ENCODE measurements at places on chromosomes 13 and 19.
A peak's percentile ranks its signal among the peaks of the same experiment; 100 is the strongest.

DNA sequence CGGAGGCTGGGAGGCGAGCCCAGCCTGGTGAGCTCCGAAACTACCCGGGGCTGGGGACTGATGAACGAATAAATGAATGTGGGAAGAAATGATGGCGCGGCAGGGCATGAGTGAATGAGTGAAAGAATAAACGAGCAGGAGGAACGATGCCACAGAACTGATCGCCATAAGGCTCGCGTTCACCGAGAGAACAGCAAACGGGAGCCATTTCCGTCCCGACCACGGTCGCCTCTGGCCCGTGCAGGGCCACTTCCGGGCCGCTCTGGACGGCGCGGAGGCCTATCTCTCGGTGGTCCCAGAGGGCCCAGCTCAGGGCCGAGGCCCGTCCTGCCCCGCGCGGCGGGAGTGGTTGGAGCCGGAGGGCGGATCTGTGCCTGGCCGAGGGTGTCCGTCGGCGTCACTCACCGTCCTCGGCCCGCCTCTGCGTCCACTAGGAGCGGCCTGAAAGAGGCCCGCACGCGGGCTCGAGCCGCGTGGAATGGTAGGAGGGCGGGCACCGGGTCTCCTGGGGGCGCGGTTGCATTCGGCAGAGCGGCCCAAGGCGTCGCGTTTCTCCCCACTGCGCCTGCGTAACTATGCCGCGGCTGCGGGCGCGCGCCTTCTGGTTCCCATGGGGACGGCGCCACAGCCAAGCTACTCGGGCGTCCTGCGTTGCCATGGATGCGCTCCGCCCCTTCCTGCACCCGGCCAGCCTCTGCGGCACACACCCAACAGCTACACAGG, at the start of gene ZNF497:
Gene ZNF497 (minus strand): TSS at position 480 of the 723 bp plus-strand sequence. CDS start 5,116 bp downstream, outside the sequence.
- peak; percentile 95 for DNase-seq

DNA sequence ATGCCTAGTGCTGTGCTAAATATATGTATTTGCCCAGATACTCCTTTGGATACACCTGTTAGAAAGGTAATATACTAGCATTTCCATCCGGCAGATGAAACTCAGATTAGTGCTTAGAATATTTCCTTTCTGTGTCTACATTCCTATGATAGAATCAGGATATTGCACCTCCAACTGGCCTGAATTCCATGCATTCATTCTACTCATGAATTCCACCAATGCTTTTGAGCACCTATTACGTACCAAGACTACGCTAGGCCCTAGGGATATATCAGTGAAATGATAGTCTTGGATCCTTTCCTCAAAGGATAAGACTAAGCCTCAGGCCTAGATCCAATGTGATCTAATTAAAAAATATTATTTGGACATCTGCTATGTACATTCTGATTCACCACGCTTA, 223.8 kb upstream of the SERP2 start:
- DNase-seq = no peak

GRCh38 chr13:73428137-73428536, 369.3 kb downstream of the KLF5 start:
- no peak for DNase-seq

DNA sequence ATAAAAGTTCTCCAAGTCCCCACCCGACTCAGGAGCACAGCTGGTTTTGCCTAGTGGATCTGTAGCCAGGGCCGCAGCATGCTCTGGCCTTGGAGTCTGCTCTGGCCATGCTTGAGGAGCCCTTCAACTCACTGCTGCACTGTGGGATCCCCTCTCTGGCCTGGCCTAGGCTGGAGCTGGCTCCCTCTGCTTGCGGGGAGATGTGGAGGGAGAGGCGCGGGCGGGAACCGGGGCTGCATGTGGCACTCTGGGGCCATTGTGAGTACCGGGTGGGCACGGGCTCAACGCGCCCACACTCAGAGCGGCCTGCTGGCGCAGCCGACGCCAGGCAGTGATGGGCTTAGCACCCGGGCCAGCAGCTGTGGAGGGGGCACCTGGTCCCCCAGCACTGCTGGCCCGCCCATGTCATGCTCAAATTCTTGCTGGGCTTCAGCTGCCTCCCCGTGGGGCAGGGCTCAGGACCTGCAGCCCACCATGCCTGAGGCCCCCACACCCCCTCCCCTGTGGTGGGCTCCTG, 57.0 kb upstream of the ATP12A start:
- no peak for DNase-seq

GRCh38 chr19:39867133-39867532, 21.0 kb upstream of the FBL start:
- DNase-seq = no peak

DNA sequence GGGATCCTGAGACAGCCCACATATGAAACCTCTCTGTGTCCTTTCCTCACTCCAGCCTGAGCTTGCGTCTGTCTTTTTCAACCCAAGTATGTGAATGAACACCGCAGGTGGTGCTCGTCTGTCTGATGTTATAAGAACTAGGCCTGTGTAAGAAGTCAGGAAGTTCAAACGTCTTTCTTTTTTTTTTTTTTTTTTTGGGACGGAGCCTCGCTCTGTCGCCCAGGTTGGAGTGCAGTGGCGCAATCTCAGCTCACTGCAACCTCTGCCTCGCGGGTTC, 92.3 kb downstream of the ANKRD10 start:
- no peak for DNase-seq

- DNase-seq = no peak
Measured at GRCh38 chr13:109768176-109768575, 18.2 kb downstream of the IRS2 start.

DNA sequence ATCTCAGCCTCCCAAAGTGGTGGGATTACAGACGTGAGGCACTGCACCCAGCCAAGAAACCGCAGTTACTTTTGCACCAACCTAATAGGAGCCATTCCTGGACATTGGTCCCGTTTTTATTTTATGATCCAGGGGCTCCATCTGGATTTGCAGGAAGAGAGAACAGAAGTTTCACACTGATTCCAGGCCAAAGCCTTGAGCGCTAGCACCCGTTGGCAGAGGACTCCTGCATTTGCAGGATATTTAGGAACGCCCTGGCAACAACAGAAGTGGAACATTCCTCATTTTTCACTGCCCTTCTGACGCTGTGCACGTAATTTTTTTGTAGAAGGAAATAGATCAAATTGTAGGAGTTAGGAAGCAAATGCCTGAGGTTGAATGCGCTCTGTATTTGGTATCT, 11.7 kb upstream of the SULT2A1 start:
- no peak for DNase-seq

DNA sequence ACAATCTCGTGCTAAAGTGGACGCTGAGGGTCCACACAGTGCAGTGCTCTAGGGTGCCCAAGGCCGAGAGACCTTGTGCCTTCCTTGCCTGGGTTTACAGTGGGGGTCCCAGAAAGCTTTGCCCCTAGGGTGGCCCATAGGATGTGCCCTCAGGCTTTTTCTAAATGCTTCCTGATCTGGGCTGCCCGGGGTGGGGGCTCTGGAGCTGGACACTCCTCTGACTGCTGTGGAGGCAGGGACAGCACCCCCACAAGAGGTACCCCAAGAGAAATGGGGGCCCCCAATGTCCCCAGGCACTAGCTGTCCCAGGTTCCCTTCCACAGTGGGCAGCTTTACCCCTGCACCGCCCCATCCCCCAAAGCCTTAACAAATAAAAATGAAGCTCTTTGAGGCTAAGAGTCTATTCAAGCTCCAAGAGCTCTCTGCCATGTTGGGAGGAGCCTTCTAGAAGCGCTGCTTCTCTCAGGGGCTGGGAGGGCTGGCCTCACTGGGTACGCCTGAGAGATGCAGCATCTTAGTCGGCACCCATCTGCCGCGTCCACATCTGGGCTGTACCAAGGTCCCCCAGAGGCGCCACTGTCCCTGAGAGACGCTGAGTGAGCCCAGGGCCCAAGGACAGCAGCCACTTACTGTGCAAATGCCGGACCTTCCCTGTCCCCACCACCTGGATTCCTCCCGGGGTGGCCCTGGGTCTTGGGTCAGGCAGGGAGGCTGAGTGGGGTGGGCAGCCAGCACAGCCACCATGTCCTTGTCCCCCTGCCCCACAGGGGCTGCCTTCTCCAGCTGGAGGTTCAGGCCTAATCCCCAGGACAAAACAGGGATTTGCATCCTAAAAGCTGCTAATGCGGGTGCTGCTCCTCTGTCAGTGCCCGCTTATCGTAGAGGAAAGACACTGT, 27.4 kb downstream of the CEBPA start:
- DNase-seq = no peak

- peak; percentile 5 for DNase-seq
Measured at GRCh38 chr13:23979361-23980159, 82.3 kb upstream of the C1QTNF9B start.

- no peak for DNase-seq
Measured at GRCh38 chr19:50475736-50476223, 527 bp upstream of the EMC10 start.

- no peak for DNase-seq
Measured at GRCh38 chr13:100394005-100394695, 194.4 kb downstream of the GGACT start.

- DNase-seq = no peak
Measured at GRCh38 chr13:91174886-91175501, 172.5 kb upstream of the MIR17HG start.

DNA sequence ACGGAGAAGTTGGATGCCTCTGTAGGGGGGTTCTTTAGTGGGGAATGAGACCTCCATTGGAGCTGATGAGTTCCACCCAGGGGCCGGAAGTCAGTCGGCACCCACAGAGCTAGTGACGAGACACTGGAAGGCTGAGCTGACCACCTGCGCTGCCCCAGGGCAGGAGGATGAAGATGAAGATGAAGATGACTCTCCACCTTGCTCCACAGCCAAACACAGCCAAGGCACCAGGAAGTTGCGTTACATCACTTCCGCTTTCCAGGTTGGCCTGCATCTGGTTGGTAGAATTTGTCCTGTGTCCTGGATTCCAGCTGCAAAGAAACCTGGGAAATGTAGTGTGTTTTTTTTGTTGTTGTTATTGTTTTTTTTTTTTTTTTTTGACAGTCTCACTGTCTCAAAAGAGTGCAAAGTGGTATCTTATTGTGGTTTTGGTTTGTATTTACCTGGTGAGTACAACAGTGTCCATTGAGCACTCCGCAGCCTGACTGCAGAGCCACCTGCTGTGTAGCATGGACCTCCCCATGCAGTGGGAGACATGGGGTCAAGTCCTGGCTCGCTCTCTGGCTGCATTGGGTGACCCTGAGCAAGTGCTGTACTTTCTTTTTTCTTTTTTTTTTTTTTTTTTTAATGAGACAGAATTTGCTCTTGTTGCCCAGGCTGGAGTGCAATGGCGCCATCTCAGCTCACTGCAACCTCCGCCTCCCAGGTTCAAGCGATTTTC, 1.9 kb downstream of the TBC1D17 start:
- no peak for DNase-seq

- no peak for DNase-seq
Measured at GRCh38 chr19:40177286-40178070, 13.7 kb upstream of the MAP3K10 start.

- no peak for DNase-seq
Measured at GRCh38 chr13:48994706-48995105, 19.0 kb downstream of the FNDC3A start.

- DNase-seq = no peak
Measured at GRCh38 chr19:970695-971094, 13.4 kb upstream of the WDR18 start.

- no peak for DNase-seq
Measured at GRCh38 chr19:54682306-54682856, 19.6 kb downstream of the LILRB4 start.

- no peak for DNase-seq
Measured at GRCh38 chr19:16825312-16826052, 3.7 kb upstream of the SIN3B start.

GRCh38 chr13:86882835-86883234, 788.3 kb upstream of the SLITRK5 start:
- DNase-seq = no peak

DNA sequence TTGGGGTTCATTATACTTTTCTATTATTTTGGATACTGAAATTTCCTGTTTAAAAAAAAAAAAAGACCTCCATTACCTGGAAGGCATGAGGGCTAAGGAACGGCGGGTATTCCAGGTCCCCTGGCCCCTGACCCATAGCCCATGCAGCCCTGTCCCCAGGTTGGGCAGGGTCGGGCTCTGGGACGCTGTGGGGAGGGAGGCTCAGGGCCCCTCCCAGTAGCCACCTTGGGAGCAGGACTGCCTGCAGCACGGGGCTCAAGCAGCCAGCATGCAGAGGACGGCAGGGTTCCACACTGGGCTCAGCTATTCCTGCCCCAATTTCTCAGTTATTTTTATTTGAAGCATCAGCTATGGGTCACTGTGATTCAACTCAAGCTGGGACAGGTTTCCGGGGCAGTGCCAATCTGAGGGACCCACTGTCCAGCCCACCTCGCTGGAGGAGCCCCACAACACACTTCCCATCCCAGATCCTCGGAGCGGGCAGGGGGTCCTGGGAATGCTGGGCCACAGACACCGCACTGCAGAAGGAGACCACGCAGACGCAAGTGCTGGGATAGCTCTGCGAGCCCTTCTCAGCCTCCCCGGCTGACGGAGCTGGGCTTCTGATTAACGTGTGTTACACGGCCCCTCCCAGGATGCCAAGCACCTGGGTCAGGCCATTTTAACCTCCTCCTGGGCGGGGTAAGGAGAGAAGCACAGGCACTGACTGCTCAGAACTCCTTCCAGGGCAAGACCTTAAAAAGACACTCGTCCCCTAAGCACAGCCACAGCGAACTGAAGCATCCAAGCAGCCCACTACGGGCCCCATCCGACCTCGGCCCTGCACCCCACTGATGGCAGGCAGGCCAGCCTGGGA, 60.1 kb downstream of the PEPD start:
- DNase-seq = no peak

DNA sequence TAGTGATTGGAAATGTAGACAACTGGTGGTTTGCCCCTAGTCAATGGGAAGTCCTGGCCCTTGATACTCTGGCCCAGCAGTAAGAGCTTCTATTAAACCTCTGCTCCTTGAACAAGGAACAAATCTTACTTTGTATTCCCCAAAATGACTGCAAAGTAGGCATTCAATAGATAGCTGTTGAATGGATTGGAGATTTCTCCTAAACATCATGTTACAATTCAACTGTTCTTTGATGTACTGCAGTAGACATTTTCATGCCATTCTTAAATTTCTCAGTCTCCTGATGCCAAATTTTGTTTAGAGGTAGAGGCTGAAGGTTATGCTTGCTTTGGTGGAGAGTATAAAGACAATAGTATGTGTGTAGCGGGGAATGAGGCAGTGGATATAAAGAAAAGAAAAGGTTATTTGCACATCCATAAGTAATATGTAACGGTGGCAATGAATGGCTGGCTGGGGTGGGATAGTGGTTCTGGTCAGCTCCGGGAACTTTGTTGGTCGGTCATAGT, 12.8 kb downstream of the MIR17HG start:
- DNase-seq = no peak

DNA sequence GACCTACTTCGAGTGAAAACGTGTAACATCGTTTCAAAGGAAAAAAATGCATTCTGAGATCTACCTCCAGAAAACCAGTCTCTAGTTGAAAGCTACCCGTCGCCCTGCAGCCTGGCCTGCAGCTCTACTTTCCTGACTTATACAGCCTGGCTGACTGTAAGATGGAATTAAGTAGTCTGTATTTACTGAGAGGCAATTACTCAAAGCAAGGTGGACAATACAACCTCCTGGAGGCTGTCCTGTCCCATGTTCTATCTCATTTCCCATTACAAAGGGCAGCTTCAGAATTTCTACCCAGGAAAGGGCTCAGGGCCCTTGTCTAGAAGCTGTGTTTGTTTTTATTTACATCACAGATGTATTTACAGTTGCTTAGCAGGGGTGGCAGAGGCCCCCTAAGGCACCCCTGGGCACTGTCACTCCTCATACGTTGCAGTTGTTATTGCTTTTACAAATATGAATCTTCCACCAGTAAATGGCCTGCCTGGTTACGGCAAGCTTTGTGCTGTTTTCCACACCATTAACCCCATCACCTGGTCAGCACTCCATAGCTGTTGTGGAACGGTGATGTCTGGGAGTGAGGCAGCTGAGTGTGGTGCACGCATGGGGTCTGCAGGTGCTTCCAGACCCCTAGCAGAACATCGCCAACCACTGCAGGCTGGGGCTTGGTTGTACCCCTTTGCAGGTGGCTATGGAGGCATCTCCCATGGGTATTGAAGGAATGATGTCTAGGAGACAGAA, 46.3 kb upstream of the MTIF3 start:
- DNase-seq = no peak

All from stimulated activated CD8-positive, alpha-beta memory T cell treated with anti-CD3 and anti-CD28 coated beads, Interleukin-4, amount 100 ng/mL, for 1 hour (primary cell).